HT-29 (cell line): ENCODE measurements at places on chromosomes 6 and 20. TPM values are rescaled to one million over a fixed set of nuclear protein-coding genes. Genes with fewer than 3 reads are reported as not detected.

DNA sequence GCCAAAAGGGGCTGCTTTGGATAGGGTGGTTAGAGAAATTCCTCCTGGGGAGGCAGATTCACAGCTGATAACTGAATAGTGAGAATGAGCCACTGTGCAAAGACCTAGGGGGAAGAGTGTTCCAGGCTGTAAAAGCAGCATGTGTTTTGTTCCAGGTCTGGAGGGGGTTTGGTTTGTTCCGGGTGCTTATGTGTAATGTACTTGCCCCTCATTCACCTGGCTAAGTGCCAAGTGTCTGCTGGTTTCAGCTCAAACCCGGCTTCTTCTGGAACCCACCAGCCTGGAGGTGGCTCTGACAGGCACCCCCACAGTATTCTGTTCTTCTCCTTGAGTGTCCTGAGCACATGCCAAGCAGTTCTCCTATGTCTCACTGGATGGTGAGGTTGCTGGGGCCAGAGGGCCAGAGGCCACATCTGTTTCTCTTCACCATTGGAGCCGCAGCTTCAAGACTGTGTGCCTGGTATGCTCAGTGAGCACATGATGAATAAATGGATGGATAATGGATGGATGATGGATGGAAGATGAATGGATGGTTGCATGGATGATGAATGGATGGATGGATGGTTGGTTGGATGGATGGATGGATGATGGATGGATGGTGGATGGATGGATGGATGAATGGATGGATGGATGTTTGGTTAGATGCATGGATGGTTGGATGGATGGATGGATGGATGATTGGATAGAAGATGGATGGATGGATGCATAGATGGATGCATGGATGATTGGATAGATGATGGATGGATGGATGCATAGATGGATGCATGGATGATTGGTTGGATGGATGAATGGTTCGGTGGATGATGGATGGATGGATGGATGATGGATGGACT is 227.6 kb downstream of the BMP7 start:
- no peak for DNase-seq

GRCh38 chr6:14436592-14437132 is 319.1 kb downstream of the CD83 start:
- no peak for DNase-seq

SLC17A1 gene
- not detected in 2 replicates for total RNA-seq

DNA sequence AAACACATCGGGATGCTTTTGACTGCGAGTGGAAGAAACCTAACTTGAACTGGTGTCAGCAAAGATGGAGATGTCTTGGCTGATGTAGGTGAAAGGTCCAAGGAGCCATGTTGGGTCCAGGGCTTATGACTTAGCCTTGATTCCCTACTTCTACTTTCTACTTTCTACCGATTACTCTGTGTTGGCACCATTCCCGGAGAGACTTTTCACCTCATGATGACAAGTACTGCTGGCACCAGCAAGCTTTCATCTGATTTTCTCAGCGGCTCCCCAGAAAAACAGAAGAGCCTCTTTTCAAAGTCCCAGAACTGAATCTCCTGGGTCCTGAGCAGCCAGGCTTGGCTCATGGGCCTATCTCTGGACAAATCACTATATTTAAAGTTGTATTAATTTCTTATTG is 4.9 kb upstream of the EDN3 start:
- no peak for DNase-seq

ZNF165 gene
- 4.4 and 5.2 TPM in 2 replicates for total RNA-seq

DNA sequence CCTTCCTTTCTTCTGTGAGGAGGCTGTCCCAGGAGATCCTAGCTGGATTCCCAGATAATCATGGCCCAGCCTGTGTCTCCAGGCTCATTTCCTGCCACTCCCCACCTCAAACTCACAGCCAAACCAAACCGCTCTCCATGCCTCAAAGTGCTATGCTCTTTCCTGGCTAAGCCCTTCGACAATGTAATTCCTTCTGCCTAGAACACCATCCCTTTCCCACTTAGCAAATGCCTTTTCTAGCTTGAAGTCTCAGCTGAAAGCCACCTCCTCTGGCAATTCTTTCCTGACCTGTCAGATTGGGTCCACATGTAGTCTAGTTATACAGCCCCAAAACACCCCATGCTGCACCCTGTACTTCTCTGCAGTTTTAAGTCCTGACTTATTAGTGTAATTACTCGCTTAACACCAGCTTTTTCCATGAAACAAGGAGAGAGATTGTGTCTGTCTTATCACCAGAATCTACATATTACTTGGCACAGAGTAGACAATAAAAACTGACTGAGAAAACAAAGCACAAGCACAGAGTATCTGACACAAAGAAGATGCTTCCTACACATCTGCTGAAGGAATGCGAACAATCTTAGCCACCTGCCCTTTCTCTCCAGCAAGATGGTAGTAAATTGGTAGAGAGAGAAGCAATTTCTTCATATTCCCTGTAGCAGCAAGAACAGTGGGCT is 5.4 kb downstream of the TRIM26 start:
- no peak for DNase-seq

TFAP2D gene
- not detected in 2 replicates for total RNA-seq

GRCh38 chr20:51542033-51542570 is 417 bp downstream of the NFATC2 start:
- DNase-seq = no peak

DNA sequence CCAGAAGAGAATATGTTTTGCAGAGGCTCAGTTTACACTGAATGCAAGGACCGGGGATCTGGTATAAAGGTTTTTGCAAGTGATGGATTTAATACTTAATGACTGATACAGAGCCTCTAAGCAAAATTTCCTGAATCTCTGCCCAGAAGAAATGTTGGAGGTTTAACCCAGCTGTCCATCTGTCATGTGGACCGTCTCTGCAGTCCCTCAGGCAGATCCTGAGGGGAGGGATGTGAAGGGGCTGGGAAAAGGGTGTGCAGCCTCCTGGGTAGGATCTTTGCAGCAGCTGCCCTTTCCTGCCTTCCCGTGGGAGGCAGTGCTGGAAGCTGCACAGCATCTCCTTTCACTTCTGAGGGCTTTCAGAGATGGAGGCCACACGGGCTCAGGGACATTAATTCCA is 207.0 kb downstream of the SLC24A3 start:
- DNase-seq = no peak

DNA sequence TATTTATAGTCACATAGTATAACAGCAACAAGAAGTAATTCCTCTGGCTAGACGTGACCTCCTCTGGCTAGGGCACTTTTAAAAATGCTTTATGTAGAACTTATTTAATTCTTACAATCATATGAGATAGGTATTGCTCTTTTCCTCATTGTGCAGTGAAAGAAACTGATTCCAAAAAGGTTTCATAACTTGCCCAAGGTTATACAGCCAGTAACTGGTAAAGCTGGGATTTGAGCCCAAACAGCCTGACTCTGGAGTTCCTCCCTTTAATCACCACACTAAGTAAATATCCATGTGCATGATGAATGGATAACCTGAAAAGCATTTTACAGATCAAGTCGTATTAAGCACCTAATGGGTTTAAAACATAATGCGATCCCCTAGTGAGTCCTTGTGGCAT is 214.6 kb downstream of the PRL start:
- no peak for DNase-seq

- peak; percentile 96 for DNase-seq
These were observed at the start of gene TFEB for GRCh38 chr6:41735427-41736185. TSS of gene TFEB (minus strand) at chr6:41735608. CDS start at chr6:41691213, 44,395 bp downstream.

BMP7 gene
- not detected in 2 replicates for total RNA-seq

DNA sequence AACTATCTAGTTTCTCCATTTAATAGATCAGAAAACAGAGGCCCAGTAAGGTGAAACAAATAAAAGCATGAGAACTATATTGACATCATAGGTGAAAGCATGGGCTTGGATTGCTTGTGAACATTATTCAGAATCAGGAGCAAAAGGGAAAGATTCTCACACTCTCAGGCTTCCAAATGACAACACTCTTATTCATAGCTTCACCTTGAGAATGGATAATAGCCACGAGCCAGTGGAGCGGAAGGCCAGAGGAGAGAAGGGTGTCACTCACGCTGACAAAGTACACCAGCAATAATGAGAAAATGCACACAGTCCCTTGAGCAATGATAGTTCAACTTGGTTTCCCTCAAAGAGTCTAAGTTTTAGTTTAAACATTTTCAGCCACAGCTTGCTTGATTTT is 339.0 kb downstream of the TPBG start:
- no peak for DNase-seq

PRICKLE4 gene
- 16.0 and 16.9 TPM in 2 replicates for total RNA-seq

GRCh38 chr20:53195876-53196610 is 223.9 kb downstream of the TSHZ2 start:
- DNase-seq = no peak

- no peak for DNase-seq
These were observed 17.0 kb upstream of the TOP1 start for GRCh38 chr20:41011551-41012067.

- no peak for DNase-seq
These were observed 15.3 kb upstream of the BPIFB1 start for GRCh38 chr20:33267701-33268100.

DNA sequence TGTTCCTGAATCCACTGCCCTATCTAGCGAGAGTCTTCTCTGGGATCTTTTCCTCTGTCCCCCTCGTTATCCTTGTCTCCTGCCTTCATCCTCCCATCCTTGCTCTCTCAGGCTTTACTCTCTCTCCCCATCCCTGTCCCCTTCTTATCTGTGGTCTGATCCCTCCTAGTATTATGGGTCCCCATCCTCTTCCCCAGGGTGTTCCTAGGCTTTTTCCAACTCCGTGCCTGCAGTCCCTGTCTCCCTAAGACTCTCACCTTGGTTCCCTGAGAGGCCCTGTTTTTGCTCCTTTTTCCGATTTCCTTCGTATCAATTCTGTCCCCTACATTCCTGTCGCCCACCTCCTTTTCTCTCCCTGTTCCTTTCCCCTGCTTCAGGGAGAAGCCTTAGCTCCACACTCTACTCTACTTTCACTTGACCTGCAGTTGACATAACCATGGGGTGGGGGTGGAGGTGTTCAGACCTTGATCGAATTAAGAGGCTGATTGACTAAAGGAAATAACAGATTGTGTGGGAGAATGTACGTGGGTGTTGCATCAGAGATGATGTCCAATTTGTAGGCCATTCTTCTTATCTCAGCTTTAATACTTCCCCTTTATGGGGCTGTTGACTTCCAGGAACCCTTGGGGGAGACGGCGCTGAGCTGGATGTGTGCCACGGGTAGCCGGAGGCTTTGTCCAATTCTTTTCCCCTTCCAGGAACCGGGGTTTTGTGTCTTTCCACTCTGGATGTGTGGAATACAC is 905 bp downstream of the PPARD start:
- DNase-seq = peak; percentile 39

- no peak for DNase-seq
These were observed 19.1 kb downstream of the OLIG3 start for GRCh38 chr6:137475103-137475502.

TRAPPC3L gene
- not detected in 2 replicates for total RNA-seq

GRCh38 chr6:13450628-13451027 is 36.8 kb downstream of the GFOD1 start:
- DNase-seq = no peak

DNA sequence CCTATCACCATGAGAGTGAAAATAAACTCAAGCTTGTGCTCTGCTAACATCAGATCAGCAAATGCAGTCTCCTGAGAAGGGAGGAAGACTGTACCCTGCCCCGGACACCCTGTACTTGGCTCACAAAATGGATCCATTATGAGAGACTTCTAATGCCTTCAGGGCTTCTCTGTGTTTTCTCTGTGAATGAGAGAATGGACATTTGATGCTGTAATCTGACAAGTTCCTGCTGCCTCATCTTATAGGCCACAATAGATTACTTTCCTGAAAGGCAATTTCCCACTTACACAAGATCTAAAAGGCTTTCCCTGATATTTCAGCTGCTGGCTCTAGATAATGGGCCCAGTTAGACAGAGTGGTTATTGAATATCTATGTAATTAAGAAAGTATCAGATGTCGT is 117.2 kb downstream of the OTOR start:
- DNase-seq = no peak

DNA sequence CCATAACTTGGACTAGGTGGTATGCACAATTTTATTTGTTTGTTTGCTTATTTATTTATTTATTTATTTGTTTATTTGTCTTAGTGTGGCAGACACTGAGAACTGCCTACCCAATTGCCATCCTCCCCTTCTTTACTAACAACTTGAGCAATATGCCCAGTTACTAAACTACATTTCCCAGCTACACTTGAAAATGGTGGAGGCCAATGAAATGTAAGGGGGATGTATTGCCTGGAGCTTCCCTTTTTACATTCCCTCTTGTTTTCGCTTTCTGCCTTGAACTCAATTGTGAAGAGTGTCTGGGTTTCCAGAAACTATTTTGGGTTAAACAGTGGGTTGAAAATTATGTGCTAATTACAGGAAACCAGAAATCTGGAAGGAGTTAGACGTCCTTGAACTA is 152.7 kb upstream of the FKBP1C start:
- DNase-seq = no peak

GRCh38 chr20:36110994-36111393 is 43.5 kb upstream of the EPB41L1 start:
- no peak for DNase-seq

C4A gene
- 0.57 and 1.9 TPM in 2 replicates for total RNA-seq

DNA sequence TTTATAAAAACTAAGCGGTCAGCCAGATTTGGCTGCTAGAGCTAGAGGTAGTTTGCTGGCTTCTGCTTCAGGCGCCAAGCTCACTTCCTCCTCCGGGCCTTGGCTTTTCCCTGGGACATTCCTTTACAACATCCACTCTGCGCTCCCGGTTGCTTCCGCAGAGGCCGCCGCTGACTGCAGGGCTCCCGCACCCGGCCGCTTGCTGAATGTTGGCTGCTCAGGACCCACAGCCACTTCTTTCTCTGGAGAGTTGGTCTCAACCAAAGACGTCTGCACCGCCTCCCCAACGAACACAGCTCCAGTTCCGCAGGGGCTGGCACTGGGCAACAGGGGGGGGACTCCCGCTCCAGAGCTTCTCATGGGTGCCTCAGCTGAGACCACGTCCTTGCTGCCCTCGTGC is 282.8 kb downstream of the TFAP2C start:
- DNase-seq = no peak

GRCh38 chr20:35120012-35120701 is 27.0 kb downstream of the EDEM2 start:
- DNase-seq = no peak

GRCh38 chr6:130218134-130218533 is 4.6 kb downstream of the SAMD3 start:
- no peak for DNase-seq

GRCh38 chr6:105596284-105596755 is 193.4 kb upstream of the PREP start:
- no peak for DNase-seq

TNFRSF6B gene
- 4.1 and 4.9 TPM in 2 replicates for total RNA-seq

FAM209A gene
- 0.13 and 0.83 TPM in 2 replicates for total RNA-seq
